Upper lobe of right lung (tissue), 1 donor: ENCODE measurements at places on chromosomes 6 and 20.

DNA sequence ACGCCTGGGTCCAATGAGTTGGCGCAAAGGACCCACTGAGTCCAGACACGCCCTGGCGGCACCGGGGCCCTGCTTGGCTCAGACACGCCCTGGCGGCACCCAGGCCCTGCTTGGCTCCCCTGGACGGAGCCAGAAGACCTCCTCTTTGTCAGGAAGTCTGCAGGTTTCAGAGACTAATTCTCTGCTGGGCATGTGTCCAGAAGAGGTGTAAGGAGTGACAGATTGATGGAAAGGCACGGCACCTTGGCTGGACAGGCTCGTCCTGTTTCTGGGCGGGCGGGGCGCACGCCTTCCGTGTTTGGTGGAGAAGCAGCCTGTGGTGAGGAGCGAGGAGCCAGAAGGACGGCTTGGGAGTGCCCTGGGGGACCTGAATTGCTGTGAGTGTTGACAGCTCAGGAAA, 23.1 kb upstream of the DACT2 start:
- H3K27ac ChIP-seq, result no peak overlapping the region
- no peak overlapping the region for H3K4me3 ChIP-seq
- no peaks in the 10 kb centered on the region for H3K4me1 ChIP-seq
- H3K36me3 ChIP-seq, result no peaks in the 10 kb centered on the region

GRCh38 chr6:136822046-136822375, 381 bp upstream of the PEX7 start:
- H3K4me3 ChIP-seq, result peak overlapping the region; percentile 72
- H3K36me3 ChIP-seq, result peaks cover 7% of the 10 kb centered on the region

GRCh38 chr6:33628401-33628964, 7.4 kb downstream of the ITPR3 start:
- no peak for DNase-seq
- H3K4me1 ChIP-seq, result peaks cover 40% of the 10 kb centered on the region

GRCh38 chr6:148739822-148740128, 7.1 kb upstream of the UST start:
- no peaks in the 10 kb centered on the region for H3K27me3 ChIP-seq
- peaks cover 7% of the 10 kb centered on the region for H3K4me1 ChIP-seq
- no peak overlapping the region for H3K4me3 ChIP-seq

GRCh38 chr6:14361297-14361696, 243.7 kb downstream of the CD83 start:
- peaks cover 7% of the 10 kb centered on the region for H3K4me1 ChIP-seq
- no peak for DNase-seq
- no peaks in the 10 kb centered on the region for H3K27me3 ChIP-seq
- no peak overlapping the region for H3K4me3 ChIP-seq

GRCh38 chr6:72968704-72969103, 256.6 kb downstream of the KHDC1L start:
- DNase-seq, result no peak
- H3K27me3 ChIP-seq, result no peaks in the 10 kb centered on the region
- H3K36me3 ChIP-seq, result no peaks in the 10 kb centered on the region
- no peak overlapping the region for H3K4me3 ChIP-seq
- no peaks in the 10 kb centered on the region for H3K4me1 ChIP-seq

- H3K27me3 ChIP-seq, result no peaks in the 10 kb centered on the region
- peak; percentile 98 for DNase-seq
- peak within 1 kb of the TSS; percentile 89 for H3K27ac ChIP-seq
- peaks cover 11% of the 10 kb centered on the region for H3K4me1 ChIP-seq
- peak within 1 kb of the TSS; percentile 75 for H3K4me3 ChIP-seq
Observed at GRCh38 chr6:2999618-3000557, at the start of gene NQO2. NQO2 (plus strand) TSS chr6:2999894; CDS start chr6:3006553, 6,659 bp downstream.

GRCh38 chr20:19907326-19908056, 109.7 kb upstream of the NAA20 start:
- no peaks in the 10 kb centered on the region for H3K36me3 ChIP-seq
- DNase-seq, result peak; percentile 71
- H3K27me3 ChIP-seq, result no peaks in the 10 kb centered on the region
- H3K4me1 ChIP-seq, result peaks cover 33% of the 10 kb centered on the region
- H3K4me3 ChIP-seq, result no peak overlapping the region
- H3K27ac ChIP-seq, result peak overlapping the region; percentile 30

DNA sequence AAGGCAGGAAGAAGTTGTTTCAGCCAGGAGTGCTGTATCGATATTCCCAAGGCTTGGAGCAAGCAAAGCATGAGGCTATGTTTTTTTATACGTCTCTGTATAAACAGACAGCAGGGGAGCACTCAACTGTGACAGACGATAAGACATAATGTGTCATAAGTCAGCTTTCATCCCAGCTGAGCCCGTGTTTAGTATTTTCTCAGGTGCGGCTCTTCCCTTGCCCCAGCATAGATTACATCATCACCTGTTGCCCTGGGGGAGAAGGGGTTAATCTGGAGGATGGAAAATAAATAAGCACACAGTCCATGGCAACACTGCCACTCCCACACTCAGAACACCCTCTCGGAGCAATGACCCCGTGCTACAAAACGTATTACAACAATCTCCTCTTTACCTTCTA, 22.1 kb upstream of the KCNK5 start:
- no peaks in the 10 kb centered on the region for H3K27me3 ChIP-seq
- DNase-seq, result no peak
- H3K4me1 ChIP-seq, result no peaks in the 10 kb centered on the region

DNA sequence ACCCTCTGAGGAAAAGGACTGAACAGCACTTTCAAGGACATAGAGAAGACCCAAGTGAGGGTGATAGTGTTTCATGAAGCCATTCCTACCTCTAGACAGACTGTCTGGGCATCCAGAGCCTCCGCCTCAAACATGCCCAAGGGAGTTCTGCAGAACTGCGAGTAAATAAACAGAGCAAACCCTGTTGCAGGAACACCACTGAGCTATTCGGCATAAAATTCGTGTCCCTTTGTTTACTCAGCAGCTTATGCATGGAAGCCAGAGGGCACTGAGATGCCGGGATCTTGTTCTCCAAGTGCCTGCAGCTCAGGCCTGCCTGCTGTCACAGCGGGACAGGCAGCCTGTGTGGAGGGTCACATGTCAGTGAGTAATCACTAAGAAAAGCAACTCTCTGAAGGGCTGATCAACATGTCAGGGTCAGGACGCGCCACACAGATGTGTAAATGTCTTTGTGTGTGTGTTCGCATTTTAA, 164.9 kb upstream of the HEY2 start:
- no peaks in the 10 kb centered on the region for H3K27me3 ChIP-seq
- DNase-seq, result peak; percentile 62
- H3K36me3 ChIP-seq, result no peaks in the 10 kb centered on the region
- no peak overlapping the region for H3K27ac ChIP-seq
- no peaks in the 10 kb centered on the region for H3K4me1 ChIP-seq

DNA sequence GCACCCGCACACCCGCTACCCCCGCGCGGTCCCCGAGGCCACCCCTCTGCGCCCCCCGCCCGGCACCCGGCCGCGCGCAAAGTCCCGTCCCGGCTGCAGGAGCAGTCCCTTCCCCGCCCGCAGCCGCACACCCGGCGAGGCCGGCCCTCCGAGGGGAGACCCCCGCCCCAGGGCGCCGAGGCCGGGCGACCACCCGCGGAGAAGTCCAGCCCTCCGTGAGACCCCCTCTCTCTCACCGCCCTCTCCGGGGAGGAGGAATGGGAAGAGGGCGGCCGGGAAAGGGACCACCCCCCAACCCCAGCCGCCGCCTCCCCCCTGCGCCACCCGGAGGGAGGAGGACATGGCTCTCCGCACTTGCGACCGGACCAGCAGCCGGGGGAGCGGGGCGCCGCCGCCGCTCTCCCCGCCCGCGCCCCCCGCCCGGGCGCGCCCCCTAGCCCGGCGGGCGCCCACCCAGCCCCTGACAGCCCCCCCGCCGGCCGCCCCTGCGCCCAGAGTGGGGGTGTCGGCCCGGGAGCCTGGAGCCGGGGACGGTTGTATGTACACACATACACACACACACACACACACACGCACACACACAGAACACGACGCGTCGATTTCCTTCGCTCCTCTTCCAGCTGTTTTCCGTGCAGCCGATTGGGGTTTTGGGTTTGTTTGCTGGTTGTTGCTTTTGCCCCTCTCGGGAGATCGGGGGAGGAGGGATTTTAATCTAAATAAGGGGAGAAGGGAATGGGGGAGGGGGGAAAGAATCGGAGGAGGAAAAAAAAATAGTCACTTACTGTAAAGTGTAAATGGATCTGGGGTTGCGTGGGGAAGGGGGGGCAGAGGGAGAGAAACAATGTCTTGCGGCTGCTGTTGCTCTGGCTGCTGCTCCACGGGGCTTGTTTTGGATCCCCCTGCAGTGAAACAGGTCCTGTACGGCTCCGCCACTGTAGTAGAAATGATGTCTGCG, at the start of gene ATXN1:
Gene ATXN1 (minus strand): TSS at position 945 of the 955 bp plus-strand sequence.
- H3K4me3 ChIP-seq, result peak within 1 kb of the TSS; percentile 72
- DNase-seq, result peak; percentile 81
- no peaks in the 10 kb centered on the region for H3K27me3 ChIP-seq
- no peaks in the 10 kb centered on the region for H3K36me3 ChIP-seq
- peaks cover 28% of the 10 kb centered on the region for H3K4me1 ChIP-seq
- peak within 1 kb of the TSS; percentile 97 for H3K27ac ChIP-seq

DNA sequence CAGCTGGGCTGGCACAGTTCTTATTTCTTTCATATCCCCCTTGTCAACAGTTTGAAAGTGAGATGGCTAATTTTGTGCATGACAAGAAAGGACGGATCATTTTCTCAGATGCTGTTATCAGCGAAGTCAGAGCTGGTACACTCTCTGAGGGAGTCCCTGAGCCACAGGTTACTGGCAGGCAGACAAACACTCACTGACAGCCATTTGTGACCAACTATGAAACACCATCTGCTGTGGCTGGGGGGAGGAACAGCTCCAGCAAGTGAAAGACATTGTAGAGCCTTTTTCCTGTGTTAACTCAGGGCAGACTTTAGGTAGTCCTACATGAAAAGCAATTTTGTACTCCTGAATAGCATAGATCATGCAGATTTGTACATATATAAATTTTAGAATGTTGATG, 22.2 kb downstream of the OLIG3 start:
- DNase-seq, result no peak
- H3K36me3 ChIP-seq, result no peaks in the 10 kb centered on the region
- H3K4me1 ChIP-seq, result no peaks in the 10 kb centered on the region
- H3K27me3 ChIP-seq, result peaks cover 12% of the 10 kb centered on the region

GRCh38 chr20:661474-662270, 8.7 kb upstream of the SRXN1 start:
- no peak overlapping the region for H3K4me3 ChIP-seq
- no peaks in the 10 kb centered on the region for H3K4me1 ChIP-seq
- H3K27me3 ChIP-seq, result peaks cover 61% of the 10 kb centered on the region
- no peak for DNase-seq

- no peaks in the 10 kb centered on the region for H3K27me3 ChIP-seq
- H3K36me3 ChIP-seq, result no peaks in the 10 kb centered on the region
- no peak overlapping the region for H3K27ac ChIP-seq
- DNase-seq, result no peak
Observed at GRCh38 chr6:157551041-157551832, 170.2 kb downstream of the ZDHHC14 start.

- DNase-seq, result no peak
- H3K4me3 ChIP-seq, result no peak overlapping the region
Observed at GRCh38 chr6:107625264-107625663, 135.3 kb downstream of the SOBP start.

- H3K4me1 ChIP-seq, result peaks cover 7% of the 10 kb centered on the region
- H3K36me3 ChIP-seq, result no peaks in the 10 kb centered on the region
- DNase-seq, result peak; percentile 80
- H3K27ac ChIP-seq, result no peak overlapping the region
- H3K27me3 ChIP-seq, result peaks cover 7% of the 10 kb centered on the region
Observed at GRCh38 chr6:116461932-116462885, 1.0 kb downstream of the CALHM6 start.

DNA sequence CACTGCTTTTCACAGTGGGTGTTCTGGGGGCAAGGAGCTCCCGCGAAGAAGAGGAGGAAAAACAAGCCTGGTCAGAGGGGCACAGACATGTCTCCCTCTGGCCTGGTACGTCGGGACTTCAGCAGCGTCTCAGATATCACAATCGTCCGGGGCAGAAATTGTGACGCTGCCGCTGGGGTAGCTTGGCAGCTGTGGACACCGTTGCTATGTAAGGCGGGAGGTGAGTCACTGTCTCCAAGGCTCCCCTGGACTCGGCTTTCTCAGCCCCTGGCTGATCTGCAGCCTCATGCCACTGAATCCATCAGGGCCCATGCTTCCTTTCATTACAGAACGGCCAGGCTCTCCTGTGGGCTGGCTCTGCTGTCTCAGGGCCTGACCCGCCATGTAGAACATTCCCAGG, 98.7 kb downstream of the SULF2 start:
- no peak for DNase-seq
- H3K4me3 ChIP-seq, result no peak overlapping the region
- H3K4me1 ChIP-seq, result peaks cover 7% of the 10 kb centered on the region
- no peaks in the 10 kb centered on the region for H3K27me3 ChIP-seq
- H3K36me3 ChIP-seq, result no peaks in the 10 kb centered on the region

DNA sequence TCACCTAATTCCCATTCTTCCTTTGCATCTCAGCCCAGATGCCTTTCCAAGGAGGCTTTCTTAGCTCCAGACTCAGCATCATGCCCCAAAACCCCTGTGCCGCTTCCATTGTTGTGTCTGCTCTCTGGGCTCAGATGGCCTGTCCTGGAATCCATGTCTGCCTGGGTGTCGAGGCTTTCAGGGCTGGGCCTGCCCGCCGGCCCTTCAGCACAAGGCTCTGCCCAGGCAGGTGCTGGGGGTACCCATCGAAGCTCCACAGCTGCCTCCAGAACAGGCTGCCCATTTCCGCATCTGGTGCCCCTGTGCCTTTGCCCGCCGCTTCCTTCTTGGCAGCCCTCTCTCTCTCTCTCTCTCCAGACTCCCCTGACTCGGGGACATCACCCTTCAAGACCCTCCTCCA, 1.2 kb downstream of the CPXM1 start:
- peaks cover 58% of the 10 kb centered on the region for H3K27me3 ChIP-seq
- no peak overlapping the region for H3K27ac ChIP-seq
- H3K4me3 ChIP-seq, result peak overlapping the region; percentile 32
- DNase-seq, result no peak
- H3K4me1 ChIP-seq, result peaks cover 12% of the 10 kb centered on the region
- H3K36me3 ChIP-seq, result no peaks in the 10 kb centered on the region

DNA sequence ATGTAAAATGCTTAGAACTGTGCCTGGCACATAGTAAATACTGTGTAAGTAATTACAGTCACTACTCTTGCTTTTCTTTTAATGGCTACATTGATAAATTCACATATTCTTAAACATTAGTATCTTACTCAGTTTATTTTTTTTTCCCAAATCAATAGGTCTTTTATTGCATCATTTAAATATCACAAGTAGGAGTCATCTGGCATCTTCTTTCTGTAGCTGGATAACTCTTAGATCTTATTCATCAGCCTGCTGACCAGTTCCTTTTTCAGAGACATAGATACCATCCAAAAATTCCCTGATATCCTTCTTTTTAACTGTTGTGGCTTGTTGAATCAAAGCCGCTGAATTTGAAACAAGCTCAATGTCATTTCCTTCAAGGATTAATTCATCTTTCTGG, 20.0 kb upstream of the PHF3 start:
- H3K27ac ChIP-seq, result no peak overlapping the region
- no peak overlapping the region for H3K4me3 ChIP-seq
- peaks cover 3% of the 10 kb centered on the region for H3K27me3 ChIP-seq
- no peaks in the 10 kb centered on the region for H3K36me3 ChIP-seq
- DNase-seq, result no peak
- H3K4me1 ChIP-seq, result no peaks in the 10 kb centered on the region

GRCh38 chr20:41258474-41258873, 59.1 kb downstream of the ZHX3 start:
- DNase-seq, result no peak
- H3K27ac ChIP-seq, result no peak overlapping the region
- H3K36me3 ChIP-seq, result no peaks in the 10 kb centered on the region
- no peaks in the 10 kb centered on the region for H3K27me3 ChIP-seq
- H3K4me1 ChIP-seq, result no peaks in the 10 kb centered on the region
